ENCODE measurements at places on chromosomes 13 and 19.
A peak's percentile ranks its signal among the peaks of the same experiment; 100 is the strongest.

DNA sequence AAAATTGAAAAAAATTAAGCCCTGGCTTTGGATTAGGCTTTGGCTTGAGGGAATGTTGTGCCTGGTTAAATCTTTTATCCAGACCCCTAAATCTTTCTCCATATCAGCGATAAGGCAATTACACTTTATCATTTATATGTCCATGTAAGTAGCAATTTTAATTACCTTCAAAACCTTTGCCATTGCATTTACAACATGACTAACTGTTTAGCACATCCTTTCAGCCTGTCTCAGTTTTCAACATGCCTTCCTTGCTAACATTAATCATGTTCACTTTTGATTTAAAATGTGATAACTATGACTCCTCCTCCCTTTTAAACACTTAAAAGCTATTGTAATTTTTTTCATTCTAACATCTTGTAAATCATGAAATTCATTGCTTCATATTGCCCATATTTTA is 583.7 kb downstream of the SLITRK1 start:
- DNase-seq = no peak
- no peaks in the 10 kb centered on the region for H3K27me3 ChIP-seq
- H3K27ac ChIP-seq = no peak overlapping the region
- H3K36me3 ChIP-seq = no peaks in the 10 kb centered on the region
- H3K4me1 ChIP-seq = no peaks in the 10 kb centered on the region

- no peak for DNase-seq
- H3K27me3 ChIP-seq = peaks cover 6% of the 10 kb centered on the region
- H3K4me1 ChIP-seq = peaks cover 65% of the 10 kb centered on the region
- peaks cover 10% of the 10 kb centered on the region for H3K36me3 ChIP-seq
Measured at GRCh38 chr19:55390461-55390880, 4.7 kb downstream of the RPL28 start.

GRCh38 chr19:741506-742131 is 9.3 kb upstream of the MISP start:
- no peaks in the 10 kb centered on the region for H3K27me3 ChIP-seq
- H3K36me3 ChIP-seq = no peaks in the 10 kb centered on the region
- H3K27ac ChIP-seq = no peak overlapping the region
- no peaks in the 10 kb centered on the region for H3K4me1 ChIP-seq
- no peak overlapping the region for H3K4me3 ChIP-seq
- DNase-seq = no peak

- DNase-seq = no peak
- H3K27ac ChIP-seq = peak overlapping the region; percentile 10
- H3K36me3 ChIP-seq = no peaks in the 10 kb centered on the region
- no peak overlapping the region for H3K4me3 ChIP-seq
- peaks cover 8% of the 10 kb centered on the region for H3K27me3 ChIP-seq
Measured at GRCh38 chr13:35698911-35699576, 222.6 kb upstream of the MAB21L1 start.

- no peak overlapping the region for H3K4me3 ChIP-seq
- H3K27me3 ChIP-seq = no peaks in the 10 kb centered on the region
- H3K36me3 ChIP-seq = no peaks in the 10 kb centered on the region
Measured at GRCh38 chr13:40984668-40985366, 34.3 kb downstream of the ELF1 start.
